ENCODE measurements at places on chromosomes 7 and 10.

DNA sequence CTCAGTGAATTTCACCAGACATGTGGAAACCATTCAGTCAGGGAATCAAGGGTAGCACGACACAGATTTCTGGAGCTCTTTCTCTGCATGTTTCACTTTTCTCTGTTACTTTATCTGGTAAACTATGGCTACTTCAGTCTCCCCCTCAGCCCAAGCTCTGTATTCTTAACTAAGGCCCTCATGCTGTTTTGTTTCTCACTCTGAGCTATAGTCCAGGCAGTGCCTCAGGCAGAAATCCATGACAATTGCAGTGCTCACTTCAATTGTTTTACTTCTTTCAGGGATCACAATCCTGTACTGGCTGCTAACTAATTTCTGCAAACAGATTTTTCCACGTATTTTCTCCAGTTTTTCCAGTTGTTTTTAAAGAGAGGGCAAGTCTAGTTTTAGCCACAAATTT lies 1599.9 kb upstream of the LRRTM3 start:
- no peak for DNase-seq

- no peak for DNase-seq
Measured at GRCh38 chr10:74293686-74294371, 142.8 kb downstream of the ADK start.

- DNase-seq: no peak
Measured at GRCh38 chr7:156577645-156578577, 62.7 kb upstream of the RNF32 start.

DNA sequence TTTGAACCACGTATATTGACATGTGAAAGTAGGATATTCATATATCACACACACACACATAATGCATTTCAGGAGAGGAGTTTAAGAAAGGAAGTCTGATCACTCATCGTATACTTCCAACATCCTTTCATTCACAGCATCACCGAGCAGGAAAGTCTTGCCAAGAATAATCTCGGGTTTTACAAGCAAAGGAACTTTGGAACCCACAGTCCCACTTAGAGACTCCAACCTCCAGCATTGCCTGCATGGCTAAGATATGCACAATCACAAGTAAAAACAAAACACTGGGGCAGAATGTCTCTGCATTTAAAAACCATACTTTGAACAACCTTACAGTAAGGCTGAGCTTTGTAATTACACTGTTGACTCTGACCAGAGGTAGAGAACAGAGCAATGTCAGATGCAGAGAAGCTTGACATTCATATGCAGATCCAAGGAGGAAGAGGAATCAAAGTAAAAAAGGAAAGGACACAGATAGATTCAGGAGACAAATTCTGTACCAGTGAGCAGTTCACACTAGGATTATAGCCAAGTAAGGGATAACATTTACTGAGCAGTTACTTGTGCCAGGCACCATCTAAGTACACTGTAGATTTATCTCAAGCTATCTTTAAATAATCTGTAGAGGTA lies 14.8 kb downstream of the THSD7A start:
- no peak for DNase-seq

DNA sequence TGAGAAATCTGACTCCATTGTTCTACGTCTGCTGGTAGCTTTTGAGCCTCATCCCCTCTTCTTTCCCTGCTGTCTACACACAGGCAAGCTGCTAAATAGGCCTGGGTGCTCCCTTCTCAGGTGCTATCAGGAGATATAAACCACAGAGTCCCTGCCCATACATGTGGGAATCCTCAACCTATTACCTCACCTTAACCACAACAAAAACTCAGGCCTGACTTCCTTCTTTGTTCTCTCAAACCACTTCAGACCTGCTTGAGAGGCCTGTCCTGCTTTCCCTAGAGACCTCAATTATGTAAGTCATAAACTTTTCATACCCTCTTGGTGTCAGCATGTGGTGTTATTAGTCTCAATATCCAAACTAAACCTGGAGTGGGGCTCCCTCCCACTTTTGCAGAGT lies 75.0 kb upstream of the MAGI2 start:
- DNase-seq: no peak

- DNase-seq: no peak
Measured at GRCh38 chr10:6694447-6695140, 114.5 kb upstream of the PRKCQ start.

GRCh38 chr10:6237199-6237530 lies 34.4 kb downstream of the PFKFB3 start:
- no peak for DNase-seq

DNA sequence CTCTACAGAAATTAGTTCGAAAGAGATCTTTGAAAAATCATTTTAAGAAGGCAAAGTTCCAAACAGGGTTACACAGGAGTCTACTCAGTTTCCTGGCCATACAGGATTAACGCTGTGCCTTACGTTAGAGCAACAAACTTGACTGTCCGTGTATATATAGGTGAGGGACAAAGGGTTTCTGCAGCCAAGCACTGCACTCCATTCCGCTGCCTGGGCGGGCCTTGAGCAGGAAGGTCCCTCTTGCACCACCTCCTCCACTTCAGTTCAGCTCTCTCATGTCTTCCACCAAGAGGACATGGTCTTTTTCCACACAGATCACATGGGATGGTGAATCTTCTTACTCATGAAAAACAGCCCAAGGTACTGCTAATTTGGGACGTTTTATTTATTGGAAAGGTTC lies 43.2 kb downstream of the MCMBP start:
- DNase-seq: no peak

GRCh38 chr10:71995887-71996575 lies 31.8 kb downstream of the CHST3 start:
- peak; percentile 11 for DNase-seq

- DNase-seq: no peak
Measured at GRCh38 chr10:112333452-112333851, 40.5 kb upstream of the ACSL5 start.

GRCh38 chr7:144384071-144384470 lies 19.4 kb downstream of the NOBOX start:
- DNase-seq: no peak

GRCh38 chr10:11170993-11171851 lies 153.6 kb downstream of the CELF2 start:
- no peak for DNase-seq

- no peak for DNase-seq
Measured at GRCh38 chr10:73785721-73786511, 510 bp downstream of the ZSWIM8 start.

- no peak for DNase-seq
Measured at GRCh38 chr7:101020444-101020843, 563 bp downstream of the MUC17 start.

DNA sequence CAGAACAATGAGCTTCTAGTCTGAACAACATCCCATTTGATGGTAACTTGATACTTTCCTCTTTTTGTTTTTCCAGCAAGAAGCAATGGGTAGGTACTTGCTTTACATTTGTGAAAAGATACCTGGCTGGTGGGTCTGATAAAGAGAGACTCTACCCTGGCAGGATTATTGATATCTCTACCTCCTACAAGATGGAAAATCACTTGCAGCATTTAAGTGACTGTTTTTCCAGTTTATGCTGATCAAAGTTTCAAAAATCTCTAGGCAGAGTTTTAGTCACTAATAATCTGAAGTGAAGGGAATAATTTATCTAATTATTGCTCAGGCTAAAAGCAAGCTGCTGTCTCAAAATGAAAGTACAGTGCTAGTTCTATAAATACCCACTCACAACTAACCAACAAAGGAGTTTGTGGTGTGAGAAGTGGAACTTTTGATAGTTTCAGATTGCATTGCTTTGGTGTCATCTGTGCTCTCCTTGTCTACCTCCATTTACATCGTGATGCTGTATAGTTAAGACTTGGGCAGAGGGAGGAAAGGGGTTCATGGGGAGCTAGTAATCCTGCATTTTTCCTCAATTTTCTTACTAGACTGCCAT lies 86.0 kb upstream of the ANKRD1 start:
- DNase-seq: no peak

DNA sequence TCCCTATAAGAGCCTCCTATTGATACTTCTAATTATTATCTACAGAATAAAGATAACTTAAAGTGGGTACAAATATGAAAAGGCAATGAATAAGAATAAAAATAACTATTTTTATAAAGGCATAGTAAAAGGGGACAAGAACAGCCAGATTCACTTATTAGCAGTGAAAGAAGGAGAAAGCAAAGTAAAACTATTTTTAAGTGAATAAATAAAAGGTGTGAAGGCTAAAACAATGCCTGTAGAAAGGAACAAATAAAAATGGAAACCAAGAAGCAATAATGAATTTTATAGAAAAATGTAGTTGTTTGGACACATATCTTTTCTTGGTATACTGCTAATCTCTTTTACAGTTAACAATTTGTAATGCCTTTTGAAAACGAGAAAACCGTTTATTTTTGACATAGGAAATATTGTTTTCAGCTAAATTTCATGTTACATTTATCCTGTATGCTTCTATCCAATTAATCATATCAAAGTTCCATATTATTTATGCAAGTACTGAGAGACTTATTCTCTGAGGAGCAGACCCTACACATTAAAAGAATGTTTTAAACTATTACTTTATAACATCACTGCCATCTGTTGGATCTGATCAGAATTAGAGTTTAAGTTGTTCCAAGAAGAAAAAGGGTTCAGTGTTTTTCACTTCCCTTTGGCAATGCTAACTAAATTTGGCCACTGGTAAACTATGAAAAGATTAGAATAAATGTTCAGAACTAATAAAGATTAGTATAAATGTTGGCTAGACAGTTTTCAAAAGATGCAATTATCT lies 59.1 kb downstream of the ARMC3 start:
- DNase-seq: no peak

DNA sequence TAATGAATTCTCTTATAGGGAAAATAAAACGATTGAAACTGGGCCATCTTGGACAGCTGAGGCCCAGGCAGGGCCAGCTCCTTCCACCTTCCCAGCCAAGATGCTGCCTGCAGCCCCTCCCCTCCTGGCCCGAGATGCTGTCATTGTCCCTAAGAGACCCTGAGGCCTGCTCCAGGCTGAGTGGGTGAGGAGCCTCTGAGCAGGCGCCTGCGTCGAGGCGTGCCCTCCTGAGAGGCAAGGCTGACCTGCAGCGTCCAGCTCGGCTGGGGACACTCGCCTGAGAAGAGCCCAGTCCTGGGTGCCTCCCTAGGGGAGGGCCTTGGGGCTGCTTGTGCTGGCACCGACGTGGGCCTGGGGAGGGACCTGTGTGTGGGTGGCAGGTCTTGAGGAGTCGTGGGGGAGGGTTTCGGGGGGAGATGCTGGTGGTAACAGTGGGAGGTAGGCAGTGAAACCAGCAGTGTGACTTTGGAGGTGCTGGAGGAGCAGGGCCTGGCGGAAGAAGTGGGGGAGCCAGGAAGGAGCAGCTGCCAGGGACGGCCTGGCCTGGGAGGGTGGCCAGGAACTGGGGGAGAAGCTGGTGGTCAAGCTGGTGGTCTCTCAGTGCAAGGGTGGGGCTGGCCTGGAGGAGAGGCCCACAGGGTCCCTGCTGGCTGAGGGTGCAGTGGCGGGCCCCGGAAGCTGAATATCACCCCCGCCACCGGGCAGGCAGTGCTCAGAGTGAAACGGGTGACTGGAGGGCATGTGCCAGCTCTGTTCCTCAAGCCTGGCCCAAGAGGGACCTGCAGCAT lies 7.9 kb downstream of the GPR146 start:
- peak; percentile 70 for DNase-seq

DNA sequence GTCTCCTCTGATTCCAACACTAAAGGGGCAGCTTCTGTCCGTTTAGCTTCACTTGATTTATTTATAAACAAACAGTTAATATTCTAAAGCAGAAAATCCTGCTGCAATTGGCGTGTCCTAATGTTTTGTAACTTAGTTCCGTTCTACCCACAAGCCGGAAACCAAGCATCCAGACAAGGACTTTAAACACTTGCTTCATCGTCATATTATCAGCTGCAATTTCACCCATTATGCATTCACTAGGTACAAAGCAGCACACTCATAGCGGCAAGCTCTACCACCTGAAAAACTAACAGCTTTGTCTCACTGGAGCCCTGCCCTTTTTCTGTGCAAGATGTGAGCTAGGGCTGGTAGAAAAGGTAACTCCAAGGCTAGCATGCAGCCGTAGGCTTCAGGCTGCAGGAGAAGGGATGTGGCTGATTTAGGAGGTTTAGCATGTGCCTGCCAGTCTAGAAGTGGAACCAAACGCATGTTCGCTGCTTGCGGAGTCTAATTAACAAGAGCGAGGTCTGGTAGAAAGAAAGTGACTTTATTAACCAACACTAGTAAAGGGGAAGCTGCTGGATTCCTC lies 43.7 kb upstream of the BPGM start:
- no peak for DNase-seq

DNA sequence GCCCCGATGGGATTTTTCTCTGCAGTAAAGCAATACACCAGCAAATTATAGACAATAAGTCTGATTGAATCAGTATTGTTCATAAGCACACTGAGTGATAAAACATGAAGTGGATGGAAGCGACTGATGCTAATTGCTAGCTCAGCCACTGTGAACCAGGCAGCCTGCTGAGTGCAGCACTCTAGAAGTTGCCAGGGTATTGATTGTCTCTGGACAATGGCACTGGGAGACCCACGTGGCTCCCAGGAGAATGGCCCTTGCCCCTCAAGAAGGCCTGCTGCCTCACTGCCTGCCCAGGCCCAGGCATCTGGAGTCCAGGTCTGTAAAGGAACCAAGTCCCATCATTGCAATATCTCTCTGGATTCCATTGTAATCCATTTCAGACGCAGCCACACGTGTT lies 80.4 kb upstream of the TCERG1L start:
- no peak for DNase-seq

DNA sequence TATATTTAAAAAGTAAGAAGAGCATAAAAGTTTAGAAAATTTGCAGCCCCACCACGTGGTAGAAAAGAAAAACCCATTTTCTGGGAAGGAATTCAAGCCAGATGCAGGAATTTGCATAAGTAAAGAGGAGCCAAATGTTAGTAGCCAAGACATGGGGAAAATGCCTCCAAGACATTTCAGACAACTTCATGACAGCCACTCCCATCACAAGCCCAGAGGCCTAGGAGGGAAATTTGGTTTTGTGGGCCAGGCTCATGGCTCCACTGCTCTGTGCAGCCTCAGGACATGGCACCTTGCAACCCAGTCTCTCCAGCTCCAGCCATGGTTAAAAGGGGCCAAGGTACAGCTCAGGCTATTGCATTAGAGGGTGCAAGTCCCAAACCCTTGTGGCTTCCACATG lies 411.9 kb downstream of the THSD7A start:
- DNase-seq: no peak

- DNase-seq: peak; percentile 45
Measured at GRCh38 chr10:79417731-79418130, 27.7 kb downstream of the ZCCHC24 start.

DNA sequence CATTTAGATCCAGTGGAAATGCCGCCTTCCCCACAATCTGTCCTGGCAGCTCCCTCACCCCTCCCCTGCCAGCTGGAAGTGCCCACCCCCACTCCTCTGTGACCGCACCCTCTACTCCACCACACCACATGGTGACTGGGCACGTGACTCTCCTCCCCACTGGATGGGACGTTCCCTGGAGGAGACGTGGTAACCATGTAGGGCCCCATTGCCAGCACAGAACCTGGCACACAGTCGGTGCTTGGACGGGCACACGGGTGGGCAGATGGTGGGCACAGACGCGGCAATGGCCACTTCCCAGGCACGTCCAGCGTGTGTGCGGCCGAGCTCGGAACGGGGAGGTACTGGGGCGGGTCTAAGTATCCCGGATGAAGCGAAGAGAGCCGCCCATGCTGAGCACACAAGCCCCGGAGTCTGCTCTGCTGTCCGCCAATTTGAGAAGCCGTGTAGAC lies 245.6 kb downstream of the MAD1L1 start:
- no peak for DNase-seq

GRCh38 chr10:76080451-76080850 lies 649.0 kb downstream of the LRMDA start:
- DNase-seq: no peak
